CD8-positive, alpha-beta T cell (primary cell): ENCODE measurements at places on chromosomes 3 and 15. TPM values are rescaled to one million over a fixed set of nuclear protein-coding genes. Genes with fewer than 3 reads are reported as not detected.
A peak's percentile ranks its signal among the peaks of the same experiment; 100 is the strongest.

DNA sequence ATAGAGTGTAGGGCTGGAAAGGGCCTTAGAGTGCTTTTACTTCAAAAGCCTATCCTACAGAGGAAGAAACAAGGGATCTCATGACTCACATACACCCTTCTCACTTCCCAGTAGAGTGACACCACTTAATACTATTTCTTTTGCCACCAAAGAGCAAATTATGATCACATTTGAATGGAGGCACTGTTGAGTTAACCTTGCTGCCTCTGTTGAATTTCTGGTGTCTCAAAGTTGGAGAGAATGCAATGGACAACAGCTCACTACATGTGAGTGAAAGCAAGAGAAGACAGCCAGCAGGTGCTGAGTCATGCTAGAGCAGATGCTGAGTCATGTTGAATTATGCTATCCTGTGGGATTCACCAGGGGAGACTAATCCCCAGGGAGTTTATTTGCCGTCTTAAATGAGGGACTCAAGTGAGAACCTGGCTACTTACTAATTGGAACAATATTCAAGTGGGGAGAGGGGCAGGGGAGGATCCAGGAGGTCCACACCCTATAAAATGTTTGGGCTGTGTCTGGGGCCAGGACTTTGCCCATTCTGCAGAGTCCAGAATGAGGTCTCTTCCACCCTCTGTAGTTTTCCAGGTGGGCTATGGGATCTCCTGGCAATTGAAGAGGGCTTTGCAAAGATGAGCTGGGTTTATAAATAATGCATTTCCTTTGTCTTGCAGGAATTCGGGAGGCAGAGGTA is 35.8 kb downstream of the ST8SIA2 start:
- DNase-seq = no peak

DNA sequence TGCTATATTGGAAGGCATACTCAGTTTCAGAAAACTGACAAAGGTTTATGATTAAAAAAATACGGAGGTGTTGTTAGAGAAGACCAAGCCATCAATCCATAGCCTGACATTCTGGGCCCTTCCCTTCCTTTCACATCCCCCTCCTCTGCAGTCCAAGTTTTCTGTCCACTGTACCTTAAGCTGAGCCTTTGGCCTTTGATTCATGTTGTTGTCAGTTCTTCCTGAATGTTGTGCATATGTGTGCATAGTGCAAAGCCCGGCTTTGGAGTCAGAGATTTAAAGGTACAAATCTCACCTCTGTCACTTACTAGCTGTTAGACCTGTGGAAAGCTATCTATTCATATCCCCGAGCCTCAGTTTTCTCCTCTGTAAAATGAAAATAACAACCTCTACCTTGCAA is 104.9 kb upstream of the AGBL1 start:
- DNase-seq = no peak

Gene SEC22C
- 71.3 TPM for total RNA-seq

Gene GOLGA6D
- not detected for total RNA-seq

Gene LIPC
- 0.86 TPM for total RNA-seq

Gene SKIC8
- 21.2 TPM for total RNA-seq

DNA sequence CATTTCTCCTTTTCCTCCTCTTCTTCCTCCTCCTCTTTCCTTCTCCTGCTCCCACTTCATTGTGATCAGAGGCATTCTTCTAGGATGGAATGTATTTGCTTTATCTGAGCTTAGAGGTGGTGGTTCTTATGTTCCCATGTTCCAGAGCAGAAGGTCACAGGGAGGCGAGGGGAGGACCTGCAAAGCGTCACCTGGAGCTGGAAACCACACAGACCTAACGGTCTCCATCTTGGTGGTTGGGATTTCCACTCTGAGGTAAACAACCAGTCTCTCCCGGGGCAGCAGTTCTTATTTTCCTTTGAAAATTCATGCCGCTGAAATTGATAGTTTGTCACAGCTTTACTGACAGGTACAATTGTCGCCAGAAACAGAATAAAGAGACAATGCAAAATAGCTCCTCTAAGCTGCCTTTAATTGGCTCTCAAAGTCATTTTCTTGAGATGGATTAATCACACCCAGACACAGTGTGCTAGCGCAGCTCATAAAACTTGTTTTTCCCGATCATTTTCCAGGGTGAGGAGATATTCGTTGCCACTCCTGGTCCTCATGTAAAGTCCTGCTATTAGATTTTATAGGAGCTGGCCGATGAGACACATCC is 16.9 kb upstream of the AGBL1 start:
- no peak for DNase-seq

Gene NR1I2
- total RNA-seq = 0.19 TPM

GRCh38 chr15:56950979-56951378 is 32.5 kb downstream of the TCF12 start:
- DNase-seq = no peak

Gene CLRN1
- total RNA-seq = not detected

DNA sequence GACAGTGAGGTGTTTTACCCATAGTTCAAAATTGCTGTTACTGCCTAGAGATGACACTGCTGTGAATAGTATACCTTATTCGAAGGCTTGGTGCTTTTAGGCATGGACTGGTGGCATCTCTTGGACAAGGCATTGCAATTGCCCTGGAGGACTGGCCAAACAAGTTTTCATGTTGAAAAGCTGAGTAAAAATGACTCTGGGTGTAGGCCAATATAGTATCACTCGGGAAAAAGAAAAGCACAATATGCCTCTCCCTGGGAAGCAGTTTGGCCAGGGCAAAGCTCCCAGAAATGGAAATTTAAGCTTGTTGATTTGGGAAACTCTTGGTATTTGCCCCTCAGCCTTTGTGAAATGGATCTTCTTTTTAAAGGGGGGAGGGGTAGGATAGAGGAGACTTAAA is 54.8 kb downstream of the ZNF609 start:
- no peak for DNase-seq

DNA sequence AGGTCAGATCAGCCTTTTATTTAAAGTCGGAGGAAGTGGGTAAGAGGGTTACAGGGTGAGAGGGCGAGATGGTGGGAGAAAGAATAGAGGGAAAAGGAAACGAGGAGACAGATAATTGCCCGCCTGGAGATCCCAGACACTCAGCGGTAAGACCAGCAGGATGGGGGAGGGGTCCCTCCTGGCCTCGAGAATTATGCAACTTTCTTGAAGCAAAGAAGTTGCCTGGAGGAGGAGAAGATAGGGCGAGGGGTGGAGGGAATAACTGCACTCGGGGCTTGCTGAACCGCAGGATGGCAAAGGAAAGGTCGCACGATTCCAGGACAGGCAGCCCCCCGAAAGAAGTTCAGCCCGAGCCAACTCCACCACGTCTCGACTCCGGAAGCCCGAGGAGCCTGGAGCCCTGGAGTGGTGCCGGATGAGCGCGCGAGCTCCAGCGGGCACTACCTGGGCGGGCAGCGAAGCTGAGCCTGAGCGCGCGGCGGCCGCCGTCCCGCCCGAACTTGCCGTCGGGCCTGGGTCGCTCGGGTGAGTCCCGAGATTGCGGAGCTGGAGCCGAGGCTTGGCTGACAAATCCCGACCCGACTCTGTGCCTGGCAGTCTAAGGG is 402 bp downstream of the WWTR1 start:
- DNase-seq = peak; percentile 49

Gene ACP3
- total RNA-seq = not detected

DNA sequence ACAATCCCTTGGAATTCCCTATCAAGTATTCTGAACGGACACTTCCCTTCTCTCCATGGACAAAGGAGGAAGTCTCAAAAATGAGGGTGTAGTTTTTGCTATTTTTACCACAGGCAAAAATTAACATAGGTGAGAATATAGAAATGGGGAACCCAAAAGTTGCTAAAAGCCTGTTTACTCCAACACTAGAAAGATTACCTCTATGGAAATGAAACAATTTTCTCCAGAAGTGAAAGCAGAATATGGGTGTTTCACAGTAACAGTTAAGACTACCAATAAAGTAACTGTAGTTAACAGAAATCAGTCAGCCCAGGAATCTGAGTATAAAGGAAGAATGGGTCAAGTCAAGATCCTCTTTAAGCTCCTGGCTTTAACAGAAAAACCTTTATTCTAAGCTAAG is 9.3 kb downstream of the TRA2B start:
- no peak for DNase-seq

DNA sequence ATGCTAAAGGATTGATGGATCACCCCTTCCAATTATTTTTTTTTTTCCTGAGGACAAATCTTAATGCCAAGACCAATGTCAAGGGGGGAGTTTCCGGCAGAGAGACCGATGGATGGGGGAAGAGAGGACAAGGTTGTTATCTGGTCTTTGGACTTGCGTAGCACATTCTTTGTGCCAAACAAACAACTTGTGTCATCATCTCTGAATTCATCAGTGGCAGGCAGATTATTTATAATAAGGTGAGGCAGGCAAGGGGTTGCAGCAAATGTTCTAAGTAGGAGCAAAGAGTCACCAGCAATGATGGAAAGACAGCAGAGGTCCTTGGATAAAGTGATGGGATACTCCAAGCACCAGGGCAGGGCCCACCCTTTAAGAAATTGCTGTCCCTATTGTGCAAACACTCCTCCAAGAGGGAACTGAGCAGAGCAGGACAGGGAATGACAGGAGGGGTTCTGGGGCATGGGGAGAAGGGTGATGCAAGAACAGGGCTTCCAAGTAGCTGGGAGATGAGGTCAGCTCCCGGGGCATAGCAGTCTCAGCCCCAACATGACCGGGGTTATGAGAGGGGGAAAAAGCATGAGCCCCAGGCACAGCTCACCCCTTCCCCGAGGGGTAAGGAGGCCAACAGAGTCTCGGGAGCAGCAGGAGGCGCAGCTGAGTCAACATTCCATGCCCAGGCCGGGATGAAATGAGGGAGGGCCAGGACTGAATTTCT is 57.4 kb downstream of the ANXA2 start:
- DNase-seq = no peak

Gene CYP8B1
- total RNA-seq = not detected

Gene REC114
- total RNA-seq = not detected

GRCh38 chr3:46091046-46091445 is 63.8 kb upstream of the XCR1 start:
- no peak for DNase-seq

GRCh38 chr3:172102883-172103310 is 63.5 kb downstream of the FNDC3B start:
- DNase-seq = no peak

DNA sequence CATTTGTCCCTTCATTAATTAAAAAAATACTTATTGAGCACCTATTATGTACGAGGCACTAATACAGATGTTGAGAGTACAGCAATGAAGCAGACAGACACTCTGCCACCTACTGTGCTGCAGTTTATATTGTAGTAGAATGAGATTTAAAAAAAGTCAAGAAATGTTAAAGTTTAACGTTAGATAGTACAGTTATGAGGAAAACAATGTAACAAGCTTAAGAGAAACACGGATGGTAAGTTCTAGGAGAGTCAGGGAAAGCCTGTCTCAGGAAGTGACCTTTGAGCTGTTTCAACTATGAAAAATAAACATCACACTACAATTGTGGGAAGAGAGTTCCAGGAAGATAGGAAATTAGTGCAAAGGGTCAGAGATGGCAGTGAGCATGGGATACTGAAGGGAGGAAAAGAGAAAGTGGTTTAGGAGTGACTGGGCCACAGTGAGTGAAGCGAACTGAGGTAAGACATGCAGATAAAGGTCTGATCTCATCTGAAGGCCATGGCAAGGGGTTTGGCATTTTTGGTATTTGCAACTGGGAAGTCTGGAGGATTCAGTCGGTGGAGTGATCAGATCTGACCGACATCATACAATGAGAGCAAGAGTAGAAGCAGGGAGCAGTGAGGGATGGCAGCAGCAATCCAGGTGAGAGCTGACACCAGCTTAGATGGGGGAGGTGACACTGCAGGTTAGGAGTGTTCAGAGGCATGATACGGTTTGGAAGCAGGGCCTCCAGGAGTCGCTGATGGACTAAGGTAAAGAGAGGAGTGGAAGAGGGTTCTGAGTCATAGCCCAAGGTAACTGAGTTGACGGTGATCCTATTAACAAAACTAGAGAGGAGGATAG is 28.5 kb downstream of the PLSCR4 start:
- DNase-seq = no peak

GRCh38 chr15:31200735-31201151 is 99.2 kb upstream of the TRPM1 start:
- DNase-seq = peak; percentile 74

DNA sequence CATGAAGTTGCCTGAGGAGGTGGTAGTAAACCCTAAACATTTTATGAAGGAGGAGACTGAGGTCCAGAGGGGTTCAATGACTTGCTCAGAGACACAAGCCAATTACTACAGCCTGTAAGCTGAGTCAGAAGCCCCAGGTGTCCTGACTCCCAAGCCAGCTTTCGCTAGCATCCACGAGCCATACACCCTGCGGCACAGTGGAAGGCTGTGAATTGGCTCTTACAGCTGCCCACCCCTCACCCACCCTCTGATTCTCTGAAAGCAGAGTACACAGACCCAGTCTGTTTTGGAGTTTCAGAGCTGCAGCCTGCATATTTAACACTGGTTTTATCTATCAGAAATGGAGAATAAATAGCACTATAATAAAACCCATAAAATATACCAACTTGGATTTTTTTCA is 253.4 kb downstream of the IGSF11 start:
- DNase-seq = no peak

GRCh38 chr3:8517487-8517886 is 15.9 kb downstream of the LMCD1 start:
- DNase-seq = no peak

GRCh38 chr15:66786222-66786621 is 84.2 kb downstream of the SMAD6 start:
- DNase-seq = no peak

DNA sequence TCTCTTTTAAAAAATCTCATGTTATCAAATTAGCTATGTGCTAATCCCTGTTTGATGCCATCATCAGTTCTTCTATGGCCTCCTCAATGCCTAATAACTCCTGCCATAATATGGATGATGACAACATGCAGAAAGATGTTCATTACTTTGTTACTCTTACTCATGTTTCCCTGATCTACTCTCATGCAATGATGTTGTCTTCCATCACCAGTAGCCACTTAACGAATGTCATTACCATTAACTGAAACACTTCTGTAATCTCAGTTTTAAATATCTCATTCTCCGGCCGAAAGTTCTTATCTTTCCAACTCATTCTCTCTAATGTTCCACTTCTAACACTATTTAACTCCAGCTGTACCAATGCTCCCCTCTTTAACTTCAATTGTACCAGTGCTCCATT is 1187.7 kb downstream of the OTOL1 start:
- no peak for DNase-seq

DNA sequence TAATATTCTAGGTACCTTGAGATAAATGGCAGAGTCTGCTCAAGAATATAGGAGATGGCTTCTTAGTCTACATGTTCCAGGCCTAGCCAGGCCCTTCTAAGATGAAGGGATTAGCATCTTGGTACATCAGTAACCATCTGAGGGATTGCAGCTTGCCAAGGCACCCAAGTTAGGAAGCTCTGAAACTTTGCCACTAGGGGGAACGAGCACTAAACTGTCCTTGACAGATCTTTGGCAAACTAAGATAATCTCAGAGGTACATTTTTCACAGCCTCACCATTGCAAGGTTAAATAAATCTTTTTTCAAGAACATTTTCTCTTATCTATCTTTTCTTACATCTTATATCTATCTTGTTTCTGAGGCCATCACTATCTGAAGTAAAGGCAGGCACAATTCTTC is 351.2 kb downstream of the RAP2B start:
- DNase-seq = peak; percentile 32
